RKO (cell line): ENCODE measurements at places on chromosomes 3 and 15.

DNA sequence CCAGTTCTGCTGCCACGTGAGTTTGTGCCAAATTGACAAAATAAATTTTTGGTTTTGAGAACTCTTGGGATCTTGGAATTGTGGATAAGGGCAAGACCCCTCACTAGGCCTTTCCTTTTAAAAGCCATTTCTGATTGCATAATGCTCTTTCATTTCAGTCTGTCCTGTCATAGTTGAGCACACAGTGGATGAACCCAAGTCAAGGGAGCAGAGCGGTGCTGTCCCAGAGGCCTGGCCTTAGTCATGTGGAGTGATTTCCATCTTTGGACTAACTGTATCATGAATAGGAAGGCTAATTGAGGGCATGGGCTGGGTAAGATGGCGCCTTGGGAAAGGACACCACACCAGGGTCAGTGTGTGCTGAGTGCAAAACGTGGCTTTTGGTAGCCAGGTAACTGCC lies 304.0 kb downstream of the UACA start:
- DNase-seq, result no peak

DNA sequence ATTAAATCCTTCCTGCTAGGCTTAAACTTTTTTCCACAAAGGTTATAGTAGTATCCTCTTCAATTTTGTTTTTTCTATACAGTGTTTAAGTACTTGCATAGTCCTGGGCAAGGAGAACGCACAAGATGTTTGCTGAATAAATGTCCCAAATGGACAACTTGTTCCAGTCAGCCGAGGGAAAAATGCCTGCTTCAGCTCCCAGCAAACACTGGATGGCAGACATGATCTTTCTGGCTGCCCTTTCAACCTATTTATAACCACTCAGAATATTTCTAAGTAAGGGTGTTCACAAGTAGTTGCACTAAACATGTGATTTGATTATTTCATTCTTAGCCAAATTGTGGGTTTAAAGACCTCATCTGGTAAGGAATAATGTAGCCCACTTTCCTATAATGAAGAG lies 29.8 kb downstream of the GNB4 start:
- peak; percentile 32 for DNase-seq

- peak; percentile 2 for DNase-seq
These were observed 176.7 kb upstream of the GOLIM4 start for GRCh38 chr3:168272343-168272985.

- DNase-seq, result no peak
These were observed 14.3 kb upstream of the PDE8A start for GRCh38 chr15:84967380-84967779.

- peak; percentile 40 for DNase-seq
These were observed 472 bp downstream of the CHST14 start for GRCh38 chr15:40471105-40471807.

DNA sequence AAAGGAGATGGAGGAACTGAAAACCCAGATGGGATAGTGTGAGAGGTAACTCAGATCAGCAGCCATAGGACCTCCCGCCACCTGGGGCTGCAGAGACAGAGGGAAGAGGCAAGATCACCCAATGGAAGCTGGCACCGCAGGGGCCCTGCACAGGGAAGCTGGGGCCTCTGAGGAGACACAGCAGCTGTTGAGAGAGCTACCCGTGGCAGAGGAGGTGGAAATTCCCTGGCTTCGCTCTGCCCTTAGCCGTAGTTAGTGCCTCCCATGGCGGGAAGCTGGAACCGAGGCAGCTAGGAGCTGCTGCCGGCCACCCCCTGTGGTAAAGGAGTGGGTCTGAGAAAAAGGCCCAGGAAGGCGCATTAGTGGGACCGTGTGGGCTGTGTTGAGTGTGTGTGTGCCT lies 18.0 kb upstream of the PLXNA1 start:
- DNase-seq, result no peak

- no peak for DNase-seq
These were observed 110.8 kb upstream of the IGF1R start for GRCh38 chr15:98537516-98538060.

DNA sequence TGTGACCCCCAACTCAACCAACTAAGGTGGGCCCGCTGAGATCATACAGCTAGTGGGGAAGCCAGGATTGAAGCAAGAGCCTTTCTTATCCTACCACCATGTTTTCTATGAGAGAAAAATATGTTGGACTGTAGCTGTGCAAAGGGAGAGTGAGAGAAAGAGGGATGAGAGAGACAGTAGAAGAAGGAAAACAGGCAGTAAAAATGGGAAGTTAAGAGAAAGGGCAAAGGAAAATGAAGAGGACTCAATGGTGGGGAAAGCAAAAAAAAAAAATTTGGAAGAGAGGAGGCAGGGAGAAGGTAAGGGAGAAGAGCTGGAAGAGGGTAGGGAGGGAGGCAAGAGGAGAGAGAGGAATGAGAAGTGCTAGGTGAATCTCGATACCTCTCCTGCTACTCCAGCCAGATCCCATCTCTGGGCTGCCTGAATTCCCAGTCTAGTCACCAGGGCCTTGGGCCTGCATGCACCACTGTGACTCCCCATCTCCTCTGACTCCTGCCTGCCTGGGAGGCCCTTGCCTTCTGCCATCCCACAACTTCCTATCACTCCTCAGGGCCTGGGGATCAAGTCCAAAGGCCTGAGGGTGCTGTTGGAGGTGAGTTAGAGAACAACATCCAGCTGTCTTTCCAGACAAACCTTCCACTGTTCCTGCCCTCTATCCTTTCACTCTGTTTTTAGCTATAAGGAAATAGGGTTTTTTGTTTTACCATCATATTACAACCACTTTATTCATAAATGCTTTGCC lies 15.7 kb downstream of the FAM81A start:
- DNase-seq, result peak; percentile 8

DNA sequence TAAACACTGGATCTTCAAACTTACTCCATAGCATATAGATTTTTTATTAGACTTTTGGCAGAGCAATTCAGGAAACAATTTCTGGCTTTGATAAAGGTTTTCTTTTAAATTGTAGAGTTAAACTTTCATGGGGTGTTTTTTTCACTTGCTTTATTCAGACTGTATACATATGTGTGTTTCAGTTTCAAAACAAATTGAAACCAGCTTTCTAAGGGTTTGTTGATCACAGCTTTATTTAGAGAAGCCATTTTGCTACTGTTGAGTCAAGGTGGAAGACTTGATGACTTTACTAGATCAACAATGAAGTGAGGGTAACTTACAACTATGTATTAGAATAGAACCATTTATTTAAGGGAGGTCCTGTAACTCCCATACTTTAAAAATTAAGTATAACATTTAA lies 6.2 kb downstream of the UBE2E1 start:
- DNase-seq, result no peak

DNA sequence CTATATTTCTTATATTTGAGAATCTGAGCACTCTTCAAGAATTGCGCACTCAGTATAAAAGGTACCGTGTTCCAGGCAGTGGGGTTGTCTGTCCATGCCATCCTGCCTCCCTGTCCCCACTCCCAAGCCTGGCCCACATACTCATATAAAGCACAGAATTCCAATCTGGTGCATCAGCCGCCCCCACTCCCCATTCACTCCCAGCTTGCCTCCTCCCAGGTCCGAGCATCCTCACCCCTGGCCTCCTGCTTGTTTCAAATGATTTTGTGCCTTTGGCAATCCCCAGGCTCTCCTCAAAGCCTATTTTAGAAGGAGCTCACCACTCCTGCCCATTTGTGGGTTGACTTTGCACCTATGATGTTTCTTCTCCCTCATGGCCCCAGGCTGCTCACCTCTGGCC lies 22.2 kb upstream of the IGF1R start:
- no peak for DNase-seq

- no peak for DNase-seq
These were observed 9.5 kb downstream of the PCSK6 start for GRCh38 chr15:101479851-101480612.

GRCh38 chr3:15610082-15610759 lies 8.7 kb downstream of the BTD start:
- peak; percentile 68 for DNase-seq

DNA sequence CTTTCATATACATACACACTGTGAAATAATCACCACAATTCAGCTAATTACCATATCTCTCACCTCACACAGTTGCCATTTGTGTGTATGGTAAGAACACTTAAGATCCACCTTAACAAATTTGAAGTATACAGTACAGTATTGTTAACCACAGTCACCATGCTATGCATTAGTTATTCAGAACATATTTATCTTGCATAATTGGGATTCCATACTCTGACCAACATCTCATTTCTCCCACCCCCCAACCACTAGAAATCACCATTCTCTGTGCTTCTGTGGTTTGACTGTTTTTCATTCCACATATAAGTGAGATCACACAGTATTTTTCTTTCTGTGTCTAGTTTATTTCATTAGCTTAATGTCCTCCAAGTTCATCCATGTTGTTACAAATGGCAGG lies 247.7 kb upstream of the CTNNB1 start:
- DNase-seq, result no peak

GRCh38 chr15:64566629-64567427 lies 106.5 kb downstream of the ZNF609 start:
- no peak for DNase-seq

DNA sequence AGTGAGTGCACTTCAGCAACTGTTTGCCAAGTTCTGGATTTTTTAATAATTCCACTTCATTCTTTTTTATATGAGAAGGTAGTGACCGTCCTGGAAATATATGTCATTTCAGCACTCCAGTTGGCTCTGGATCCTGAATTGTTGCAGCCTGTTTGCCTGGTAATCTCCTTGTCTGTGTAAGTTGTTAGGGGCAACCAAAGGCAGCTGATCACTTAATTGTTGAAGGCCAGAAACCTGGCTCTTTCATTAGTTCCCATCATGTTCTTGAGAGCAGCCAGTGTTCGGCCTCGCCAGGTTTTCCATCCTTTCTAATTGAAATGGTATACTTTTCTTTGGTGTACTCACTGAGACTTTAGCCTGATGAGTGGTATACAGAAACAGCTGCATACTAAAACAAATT lies 168.6 kb downstream of the SOX2 start:
- DNase-seq, result no peak

- no peak for DNase-seq
These were observed 12.2 kb upstream of the SLC7A14 start for GRCh38 chr3:170598091-170598502.

DNA sequence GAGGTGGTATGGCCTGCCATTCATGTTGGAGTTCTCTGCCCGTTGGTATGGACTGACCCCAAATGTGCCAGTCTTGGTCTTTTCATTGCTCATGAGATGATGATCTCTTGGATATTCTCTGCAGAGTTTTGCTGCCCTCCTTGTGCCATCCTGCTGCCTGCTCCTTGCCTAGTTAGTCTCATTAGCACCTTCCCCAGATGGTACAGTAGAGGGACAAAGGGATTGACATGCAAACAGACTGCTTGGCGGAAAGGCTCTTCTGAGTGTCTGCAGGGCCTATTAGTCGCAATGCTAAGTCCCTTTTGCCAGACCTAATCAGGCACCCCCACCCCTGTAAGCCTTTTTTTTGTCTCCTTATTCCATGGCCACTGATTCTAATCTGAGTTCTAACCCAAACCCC lies 90.6 kb downstream of the ARNT2 start:
- DNase-seq, result no peak

- DNase-seq, result no peak
These were observed 36.8 kb downstream of the ADCY5 start for GRCh38 chr3:123412076-123412475.
